ENCODE measurements at places on chromosomes 11 and 22. TPM values are rescaled to one million over a fixed set of nuclear protein-coding genes. Genes with fewer than 3 reads are reported as not detected.

The NDUFA6 gene
- total RNA-seq: 42.7 TPM

The PRSS23 gene
- total RNA-seq: 236 TPM

The NTM gene
- 0.09 TPM for total RNA-seq

The ESAM gene
- 84.4 TPM for total RNA-seq

The MCAT gene
- 11.7 TPM for total RNA-seq

The TBC1D10A gene
- 11.7 TPM for total RNA-seq

The IGSF9B gene
- 0.17 TPM for total RNA-seq

The MS4A6A gene
- total RNA-seq: 6.0 TPM

The SPON1 gene
- total RNA-seq: 0.17 TPM

The PHLDA2 gene
- 1.5 TPM for total RNA-seq

The TMPRSS4 gene
- not detected for total RNA-seq

The MIOX gene
- total RNA-seq: not detected

The TRIM64 gene
- not detected for total RNA-seq

The TP53I11 gene
- total RNA-seq: 31.0 TPM

The C11orf42 gene
- not detected for total RNA-seq

The PAFAH1B2 gene
- total RNA-seq: 325 TPM

The SAA4 gene
- total RNA-seq: not detected

The MMP8 gene
- not detected for total RNA-seq

The E2F8 gene
- total RNA-seq: 1.0 TPM

The MSANTD2 gene
- total RNA-seq: 11.9 TPM

The KRTAP5-9 gene
- not detected for total RNA-seq

The IL10RA gene
- total RNA-seq: 0.09 TPM

The MTFP1 gene
- total RNA-seq: 31.7 TPM

The RFPL1 gene
- total RNA-seq: not detected

The NAV2 gene
- 10.0 TPM for total RNA-seq

The USP2 gene
- 1.2 TPM for total RNA-seq

The KRTAP5-3 gene
- total RNA-seq: not detected

The CCDC15 gene
- total RNA-seq: 2.9 TPM

The TIMM10 gene
- total RNA-seq: 39.8 TPM

The DENND6B gene
- total RNA-seq: 1.3 TPM

The LGR4 gene
- 1.9 TPM for total RNA-seq

The PGGHG gene
- total RNA-seq: 28.4 TPM

The MRPL49 gene
- 51.8 TPM for total RNA-seq

The APOA1 gene
- 0.17 TPM for total RNA-seq

The INPP5J gene
- total RNA-seq: not detected

The PLAAT2 gene
- 0.14 TPM for total RNA-seq

The TRIM34 gene
- 17.0 TPM for total RNA-seq

The RASSF10 gene
- total RNA-seq: 5.1 TPM

The CTTN gene
- 369 TPM for total RNA-seq

The CACNA1I gene
- total RNA-seq: not detected

The MS4A15 gene
- total RNA-seq: not detected

The SCGB1A1 gene
- total RNA-seq: not detected

The OR5D14 gene
- total RNA-seq: not detected

The CLMP gene
- 0.17 TPM for total RNA-seq

The OR6A2 gene
- total RNA-seq: 0.17 TPM

The TAF6L gene
- total RNA-seq: 40.2 TPM

All from dermis blood vessel endothelial cell (primary cell).